Stimulated activated naive CD8-positive, alpha-beta T cell treated with anti-CD3 and anti-CD28 coated beads, Interleukin-15, Interleukin-2, amounts not matched to agents 100 U/mL and 50 U/mL, for 24 hours (primary cell): ENCODE measurements at places on chromosomes 16 and 17.

DNA sequence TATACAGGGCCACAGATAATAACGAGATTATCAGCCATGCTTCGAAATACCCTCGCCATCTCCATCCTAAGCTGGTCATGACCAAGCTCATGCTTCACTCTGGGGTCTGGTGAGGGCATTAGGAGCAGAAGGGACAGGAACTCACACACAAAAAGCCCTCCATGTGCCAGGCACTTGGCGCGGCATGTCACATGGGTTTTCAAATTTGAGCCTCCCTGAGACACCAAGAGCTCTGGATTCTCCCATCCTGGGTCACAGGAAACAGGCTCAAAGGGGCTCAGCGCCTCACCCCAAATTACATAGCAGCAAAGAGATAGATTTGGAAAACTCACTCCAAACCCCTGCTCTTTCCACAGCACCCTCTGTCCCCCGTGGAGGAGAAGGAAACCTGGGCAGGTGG lies 239.5 kb downstream of the GSG1L start:
- DNase-seq: no peak

GRCh38 chr17:2053380-2054261 lies 1.3 kb upstream of the HIC1 start:
- peak; percentile 88 for DNase-seq

DNA sequence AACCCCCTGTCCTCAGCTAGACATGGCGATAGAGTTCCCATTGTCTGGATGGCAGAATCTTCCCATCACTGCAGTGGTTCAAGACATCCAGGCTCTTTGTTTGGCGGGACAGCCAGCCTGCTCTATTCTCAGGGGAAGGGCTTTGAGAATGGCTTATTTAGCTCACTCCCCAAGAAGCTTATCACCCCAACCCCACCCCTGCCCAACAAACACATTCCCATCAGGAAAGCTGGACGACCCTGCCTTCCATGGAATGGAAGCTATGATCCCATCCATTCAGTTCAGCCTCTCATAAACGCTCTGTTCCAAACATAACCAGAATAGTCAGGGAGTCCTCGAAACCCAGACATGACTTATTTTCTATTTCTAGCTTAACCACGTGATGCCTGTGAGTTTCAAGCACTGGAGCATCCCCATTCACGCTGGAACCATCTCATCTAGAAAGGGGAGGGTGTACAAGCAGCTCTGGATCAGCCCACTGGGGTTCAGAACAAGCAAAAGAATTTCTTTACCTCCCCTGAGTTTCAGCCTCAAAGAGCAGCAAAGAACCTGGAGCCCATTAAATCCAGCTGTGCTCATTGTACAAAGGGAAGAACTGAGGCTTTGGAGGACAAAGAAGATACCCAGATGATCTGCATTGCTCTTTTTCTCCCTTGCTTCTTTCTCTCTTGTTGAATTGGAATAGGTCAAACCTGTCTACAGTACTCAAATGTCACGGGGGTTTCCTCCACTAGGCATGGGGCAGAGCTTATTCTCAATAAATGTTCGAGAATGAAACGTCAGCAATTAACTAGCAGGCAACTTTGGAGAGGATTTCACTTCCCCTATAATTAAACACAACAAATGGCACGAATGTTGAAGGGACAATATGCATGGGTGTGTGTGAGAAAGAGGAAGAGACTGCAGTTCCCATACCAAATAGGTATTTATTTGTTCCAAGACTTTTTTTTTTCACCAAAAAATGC lies 93.1 kb downstream of the XYLT1 start:
- no peak for DNase-seq

DNA sequence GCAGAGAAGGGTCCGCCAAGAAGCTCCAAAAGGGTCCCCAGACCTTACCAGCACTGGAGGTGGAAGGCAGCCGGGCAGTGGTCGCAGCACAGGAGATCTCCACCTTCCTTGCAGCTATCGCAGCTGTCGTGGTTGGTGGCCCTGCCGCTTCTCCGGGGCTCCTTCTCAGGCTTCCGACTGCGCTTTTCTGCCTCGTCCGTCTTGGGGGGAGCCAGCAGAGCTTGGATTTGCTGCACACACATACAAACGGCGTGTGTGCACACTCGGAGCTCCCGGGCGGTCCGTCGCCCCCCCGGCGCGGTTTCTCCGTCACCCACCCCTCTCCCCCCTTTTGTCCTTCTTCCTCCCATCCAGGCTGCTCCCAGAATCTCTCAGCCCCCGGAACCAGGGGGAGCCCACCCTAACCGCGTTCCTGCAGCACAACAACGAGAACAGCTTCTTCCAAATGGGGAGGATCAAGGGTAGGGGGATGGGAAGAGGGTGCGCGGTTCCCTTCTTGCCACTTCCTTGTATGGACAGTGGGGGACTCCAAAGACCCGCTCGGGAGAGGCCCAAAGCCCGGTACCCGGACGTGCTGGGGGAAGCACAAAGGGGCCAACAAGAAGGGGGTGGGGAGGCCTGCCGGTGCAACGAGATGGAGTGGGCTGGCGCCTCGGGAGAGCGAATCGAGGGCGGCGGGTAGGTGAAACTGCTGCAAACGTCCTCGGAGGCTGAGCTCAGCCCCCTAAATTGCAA lies 1.1 kb downstream of the PHF12 start:
- DNase-seq: peak; percentile 69

DNA sequence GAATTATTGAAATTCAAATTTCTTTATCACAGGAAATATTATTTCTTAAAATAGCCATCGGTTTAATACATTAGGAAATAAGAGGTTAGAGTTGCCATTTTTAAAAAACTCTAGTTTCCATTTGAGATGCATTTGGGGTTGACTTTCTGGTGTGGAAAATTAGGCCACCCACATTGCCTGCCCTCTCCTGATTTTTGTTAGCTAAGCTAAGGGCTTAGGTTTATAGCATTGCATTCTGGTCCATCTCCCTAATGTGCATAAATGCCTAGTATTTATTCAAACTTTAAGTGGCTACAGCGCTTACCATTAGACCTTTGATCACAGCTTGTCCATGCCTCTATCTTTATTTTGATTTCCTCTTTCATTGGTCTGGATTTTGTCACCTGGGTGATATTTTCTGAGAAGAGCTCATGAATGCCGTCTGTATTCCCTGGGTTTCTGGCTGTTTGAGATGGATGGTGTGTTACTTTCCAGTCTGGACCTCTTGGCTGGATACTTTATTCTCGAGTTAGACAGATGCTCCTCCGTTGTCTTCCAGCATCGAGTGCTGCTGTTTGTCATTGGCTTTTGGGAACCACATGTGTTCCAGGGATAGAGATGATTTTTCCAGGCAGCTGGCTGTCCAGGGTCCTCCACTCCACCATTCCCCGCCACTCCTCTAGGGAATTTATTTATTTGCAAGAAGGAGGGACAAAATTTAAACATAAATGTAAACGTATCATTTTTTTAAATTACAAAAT lies 120.3 kb downstream of the KATNIP start:
- DNase-seq: no peak

- no peak for DNase-seq
Observed at GRCh38 chr16:72195609-72196008, 23.7 kb upstream of the PMFBP1 start.

DNA sequence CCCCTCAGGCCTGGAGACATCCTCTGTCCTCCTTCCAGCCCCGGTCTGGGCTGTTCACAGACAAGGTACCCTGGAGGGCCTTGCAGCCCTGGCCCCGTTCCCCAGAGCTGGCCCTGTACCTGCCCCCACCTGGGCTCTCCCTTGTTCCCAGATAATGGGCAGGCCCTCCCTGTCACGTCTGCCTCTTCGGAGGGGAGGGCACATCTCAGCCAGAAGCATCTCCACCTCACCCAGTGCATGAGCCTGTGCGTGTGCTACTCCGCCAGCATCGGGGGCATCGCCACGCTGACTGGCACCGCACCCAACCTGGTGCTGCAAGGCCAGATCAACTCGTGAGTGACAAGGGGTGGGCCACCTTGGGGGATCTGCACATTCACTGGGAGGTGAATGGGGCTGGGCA lies 14.9 kb upstream of the FOXN1 start:
- no peak for DNase-seq

DNA sequence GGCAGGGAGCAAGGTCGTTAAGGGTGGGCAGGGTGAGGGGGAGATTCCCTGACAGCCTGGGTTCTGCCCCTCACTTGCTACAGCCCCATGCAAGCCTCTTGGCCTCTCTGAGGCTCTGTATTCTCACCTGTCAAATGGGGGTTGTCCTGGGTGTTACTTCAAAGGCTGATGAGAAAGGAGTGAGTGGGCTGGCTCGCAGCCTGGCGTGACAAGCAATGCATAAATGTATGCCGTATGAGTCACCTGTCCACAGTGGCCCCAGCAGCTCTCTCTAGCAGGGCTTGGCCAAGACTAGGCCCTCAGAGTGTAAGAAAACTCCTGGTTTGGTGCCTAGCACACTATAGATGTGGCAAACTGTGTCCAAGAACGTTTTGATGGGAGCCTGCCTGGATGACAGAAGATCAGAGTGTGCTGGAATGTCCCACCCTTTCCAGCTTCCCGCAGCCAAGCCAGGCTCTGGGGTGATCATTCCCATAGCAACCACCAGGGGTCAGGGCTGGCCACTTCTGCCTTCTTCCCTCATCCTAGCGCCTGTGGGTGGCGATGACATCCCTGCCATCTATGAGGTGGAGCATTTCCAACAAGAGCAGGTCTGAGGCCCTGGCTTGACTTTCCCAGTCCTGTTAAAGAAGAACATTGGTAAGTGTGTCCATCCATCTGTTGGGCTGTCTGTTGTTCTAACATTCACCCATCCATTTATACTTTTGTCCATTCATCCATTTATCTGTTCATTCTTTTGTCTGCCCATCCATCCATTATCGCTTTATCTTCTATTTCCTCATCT lies 37.2 kb upstream of the ADGRG1 start:
- peak; percentile 79 for DNase-seq
